ENCODE measurements at places on chromosomes 12 and 14.

GRCh38 chr12:66901138-66901932, 222.5 kb upstream of the GRIP1 start:
- no peak for DNase-seq

- DNase-seq = no peak
Observed at GRCh38 chr12:117494833-117495655, 133.6 kb upstream of the NOS1 start.

- no peak for DNase-seq
Observed at GRCh38 chr12:108457006-108457733, 57.9 kb upstream of the FICD start.

GRCh38 chr14:105064001-105064400, 1.2 kb downstream of the GPR132 start:
- no peak for DNase-seq

- DNase-seq = no peak
Observed at GRCh38 chr14:89912667-89913211, 41.8 kb downstream of the EFCAB11 start.

DNA sequence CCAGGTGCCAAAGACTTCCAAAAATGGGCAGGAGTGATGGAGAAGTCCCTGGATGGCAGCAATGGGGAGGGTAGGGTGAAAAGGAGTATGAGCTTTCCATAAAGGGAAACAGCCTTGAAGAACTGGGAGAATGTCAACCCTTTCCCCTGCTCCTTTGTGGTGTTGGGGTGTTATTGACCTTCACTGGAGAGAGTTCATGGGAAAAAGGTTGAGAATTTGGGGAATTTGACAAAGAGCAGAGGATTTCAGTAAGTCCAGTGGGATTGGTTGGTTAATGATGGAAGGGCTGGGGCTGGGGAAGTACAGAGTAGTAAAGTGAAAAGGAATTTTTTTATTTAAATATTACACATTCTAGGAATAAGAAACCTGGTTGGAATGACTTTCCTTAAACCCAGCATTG, 116.6 kb downstream of the ERC1 start:
- no peak for DNase-seq

DNA sequence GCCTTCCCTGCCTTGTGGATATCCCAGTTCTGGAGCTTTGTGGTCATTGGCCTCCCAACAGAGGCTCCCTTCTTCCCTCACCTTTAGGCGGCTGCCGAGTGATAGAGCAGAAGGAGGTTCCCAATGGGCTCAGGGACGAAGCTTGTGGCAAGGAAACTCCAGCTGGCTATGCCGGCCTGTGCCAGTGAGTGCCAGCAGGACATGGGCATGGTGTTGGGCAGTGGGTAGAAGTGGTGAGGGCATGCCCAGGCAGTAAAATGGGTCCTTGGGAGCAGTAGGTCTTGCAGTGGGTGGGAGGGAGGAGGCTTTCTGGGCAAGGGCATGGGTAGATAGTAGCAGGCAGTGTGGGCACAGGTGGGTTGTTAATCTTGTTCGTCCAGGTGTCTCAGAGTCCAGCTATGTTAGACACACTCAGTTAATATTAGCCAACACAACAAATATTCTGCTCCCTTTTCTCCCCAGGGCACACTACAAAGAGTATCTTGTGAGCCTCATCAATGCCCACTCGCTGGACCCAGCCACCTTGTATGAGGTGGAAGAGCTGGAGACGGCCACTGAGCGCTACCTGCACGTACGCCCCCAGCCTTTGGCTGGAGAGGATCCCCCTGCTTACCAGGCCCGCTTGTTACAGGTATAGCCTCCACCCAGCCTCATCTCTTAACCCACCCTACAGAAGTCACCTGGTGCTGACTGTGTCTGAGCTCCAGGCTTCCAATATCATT, 1.1 kb upstream of the IRF9 start:
- no peak for DNase-seq

DNA sequence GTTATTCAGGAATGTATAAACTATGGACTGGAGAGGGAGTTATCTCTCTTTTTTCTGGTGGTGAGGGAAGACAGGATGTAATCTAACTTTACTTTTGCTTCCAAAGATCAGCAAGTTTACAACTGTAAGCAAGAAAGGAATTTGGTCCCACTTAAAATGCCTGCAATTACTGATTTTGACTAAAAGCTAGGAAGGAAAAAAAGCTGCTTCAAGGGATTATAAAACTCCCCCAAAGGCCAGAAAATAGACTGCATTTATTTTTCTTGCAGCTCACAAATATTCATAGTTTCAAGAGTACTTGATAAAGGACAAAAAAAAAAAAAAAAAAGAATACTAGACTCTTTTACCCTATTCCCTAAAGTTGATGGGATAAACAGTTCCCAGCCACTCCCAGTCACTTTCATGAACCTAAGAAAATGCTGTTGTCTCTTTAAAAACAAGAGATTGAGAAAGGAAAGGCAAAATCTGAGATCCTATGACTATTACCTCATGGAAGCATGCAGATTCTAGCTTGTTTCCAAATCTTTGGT, 128.7 kb upstream of the BMP4 start:
- DNase-seq = no peak

DNA sequence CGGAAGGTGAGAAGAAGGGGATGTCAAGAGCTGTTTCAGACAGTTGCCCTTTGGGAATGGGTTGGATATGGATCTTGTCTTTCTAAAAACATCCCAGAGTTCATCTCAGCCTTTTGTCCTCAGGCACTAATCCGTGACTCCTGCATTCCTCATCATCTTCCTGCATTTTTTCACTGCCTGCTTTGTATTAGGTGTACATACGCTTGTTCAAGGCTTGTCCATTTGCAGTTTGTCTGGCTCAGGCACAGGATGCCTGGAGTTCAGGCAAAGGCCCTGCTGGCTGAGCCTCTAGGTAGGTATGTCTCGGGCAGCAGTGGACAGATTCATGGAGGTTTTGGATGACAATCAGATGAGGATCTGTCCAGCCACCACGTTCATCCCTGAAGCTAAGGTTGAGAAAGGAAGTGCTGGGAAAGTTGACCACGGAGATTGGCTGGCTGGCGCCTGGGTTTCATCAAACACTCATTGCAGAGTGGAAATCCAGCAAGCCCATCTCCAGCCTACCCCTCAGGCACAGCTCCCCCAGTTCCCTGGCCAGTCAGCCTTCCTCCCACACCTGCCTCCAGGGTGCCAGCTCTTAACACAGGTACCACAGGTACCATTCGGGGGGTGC, 12.4 kb upstream of the TMEM106C start:
- no peak for DNase-seq

- DNase-seq = no peak
Observed at GRCh38 chr12:19206493-19207077, 77.1 kb downstream of the PLEKHA5 start.

DNA sequence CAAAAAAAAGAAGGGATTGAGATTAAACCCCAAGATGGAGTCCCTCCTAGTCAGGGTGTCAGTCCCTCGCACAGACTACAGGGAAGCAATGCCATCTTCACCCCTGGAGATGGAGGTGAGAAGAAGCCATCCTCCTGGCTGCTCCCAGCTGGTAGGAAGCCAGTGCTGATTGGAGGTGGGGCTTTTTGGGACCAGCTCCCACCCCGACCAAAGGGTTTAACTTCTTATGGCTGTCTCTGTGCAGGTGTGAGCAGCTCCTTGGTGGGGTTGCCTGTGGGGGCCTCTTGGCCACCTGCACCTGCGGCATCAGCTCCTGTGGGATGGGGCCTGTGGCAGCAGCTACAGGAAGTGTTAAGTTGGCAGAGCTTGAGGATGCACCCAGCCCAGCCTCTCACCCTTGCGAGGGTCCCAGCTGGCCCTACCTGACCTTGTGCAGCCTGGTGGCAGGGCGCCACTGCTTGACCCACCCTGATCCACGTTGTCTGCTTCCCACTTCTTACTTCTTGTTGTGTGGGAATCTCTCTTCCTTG, 3.8 kb upstream of the KRT86 start:
- DNase-seq = no peak

DNA sequence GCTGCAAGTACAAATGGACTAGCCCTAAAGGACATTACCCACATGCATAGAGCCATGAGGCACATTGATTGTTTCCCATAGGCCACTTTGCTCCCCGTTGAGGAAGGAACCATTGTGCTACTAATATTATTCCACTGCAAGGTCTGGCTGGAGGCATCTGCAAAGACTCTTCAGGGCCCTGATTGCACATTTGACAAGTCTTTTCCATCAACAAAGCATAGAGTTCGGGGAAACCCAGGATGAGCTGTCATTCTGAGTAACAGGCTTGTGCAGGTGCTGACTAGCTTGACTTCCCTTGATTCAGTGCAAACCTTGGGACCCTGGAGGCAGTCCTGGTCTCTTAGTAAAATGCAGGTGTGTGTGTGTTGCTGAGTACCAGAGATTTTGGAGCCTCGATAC, 73.8 kb downstream of the SUSD6 start:
- no peak for DNase-seq

DNA sequence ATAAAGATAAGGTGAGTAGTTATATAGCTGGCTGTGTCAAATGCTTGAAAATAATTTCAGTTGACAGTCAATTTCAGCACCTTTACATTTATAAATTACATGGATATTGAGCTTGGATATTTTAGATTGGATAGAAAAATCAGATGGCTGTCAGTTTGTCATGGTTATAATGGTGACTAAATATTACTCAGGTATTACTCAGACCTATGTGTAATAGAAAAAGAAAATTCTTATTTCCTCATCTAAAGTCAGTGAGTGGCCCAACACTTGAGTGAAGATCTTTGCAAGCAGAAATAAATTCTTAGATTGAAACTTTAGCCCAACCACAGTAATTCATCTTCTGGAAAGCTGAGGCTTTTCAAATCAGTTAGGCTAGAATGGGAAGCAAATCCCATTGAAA, 354.4 kb downstream of the NAV3 start:
- no peak for DNase-seq

- DNase-seq = no peak
Observed at GRCh38 chr14:74508844-74509428, 15.4 kb downstream of the ISCA2 start.

GRCh38 chr12:18277196-18277595, 15.9 kb downstream of the PIK3C2G start:
- no peak for DNase-seq

GRCh38 chr14:92398888-92399636, 76.1 kb downstream of the SLC24A4 start:
- DNase-seq = no peak

- no peak for DNase-seq
Observed at GRCh38 chr14:92033906-92034687, 5.8 kb downstream of the TRIP11 start.

- DNase-seq = no peak
Observed at GRCh38 chr12:127290251-127290650, 976.7 kb upstream of the TMEM132C start.

GRCh38 chr12:38279756-38280155, 36.8 kb upstream of the ALG10B start:
- DNase-seq = no peak

DNA sequence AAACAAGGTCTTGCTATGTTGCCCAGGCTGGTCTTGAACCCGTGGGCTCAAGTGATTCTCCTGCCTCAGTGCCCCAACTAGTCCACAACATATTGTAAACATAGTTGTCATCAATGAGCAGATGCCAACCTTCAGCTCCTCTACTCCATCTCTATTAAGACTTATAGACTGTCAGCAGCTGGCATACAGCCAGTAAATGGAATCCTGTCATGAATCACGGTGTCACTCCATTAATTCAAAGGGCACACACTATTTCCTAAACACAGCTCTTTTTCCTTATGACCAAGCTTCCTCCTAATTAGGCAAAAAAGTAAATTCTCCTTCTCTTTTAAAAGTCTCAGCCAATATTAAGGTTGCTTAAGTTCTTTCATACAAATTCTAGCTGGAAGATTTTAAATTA, 111.2 kb downstream of the ITPR2 start:
- no peak for DNase-seq

GRCh38 chr12:53750812-53751335, 905 bp downstream of the CISTR start:
- no peak for DNase-seq

- DNase-seq = no peak
Observed at GRCh38 chr14:49173765-49174373, 412.3 kb downstream of the RPS29 start.

GRCh38 chr14:76169776-76170175, 18.1 kb downstream of the GPATCH2L start:
- DNase-seq = no peak

- DNase-seq = no peak
Observed at GRCh38 chr14:32083789-32084188, 6.7 kb downstream of the ARHGAP5 start.

- DNase-seq = no peak
Observed at GRCh38 chr12:53558631-53559030, 51.3 kb upstream of the NPFF start.

- no peak for DNase-seq
Observed at GRCh38 chr12:101941306-101942249, 64.2 kb downstream of the DRAM1 start.

GRCh38 chr12:20120403-20120725, 248.0 kb upstream of the PDE3A start:
- no peak for DNase-seq

GRCh38 chr12:2032506-2032905, 20.3 kb upstream of the CACNA1C start:
- no peak for DNase-seq

DNA sequence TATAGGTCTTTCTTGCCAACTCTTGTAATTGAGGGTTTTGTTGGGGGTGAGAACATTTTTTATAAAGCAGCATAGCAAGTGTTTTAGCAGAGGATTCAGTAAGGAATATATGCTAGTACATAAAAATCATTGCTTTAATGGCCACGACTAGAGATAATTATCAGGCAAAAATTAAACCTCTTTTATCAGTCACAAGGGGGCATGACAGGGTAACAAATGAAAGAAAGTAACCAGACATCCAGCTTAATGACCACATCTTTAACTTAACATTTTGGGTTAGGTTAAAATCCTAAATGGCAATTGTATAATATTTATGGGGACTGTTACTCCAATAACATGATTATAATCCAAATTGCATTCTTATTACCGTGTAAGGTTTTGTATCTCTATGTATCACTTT, 119.6 kb downstream of the LRRIQ1 start:
- no peak for DNase-seq

- DNase-seq = no peak
Observed at GRCh38 chr14:96216627-96217026, 12.0 kb downstream of the BDKRB2 start.

DNA sequence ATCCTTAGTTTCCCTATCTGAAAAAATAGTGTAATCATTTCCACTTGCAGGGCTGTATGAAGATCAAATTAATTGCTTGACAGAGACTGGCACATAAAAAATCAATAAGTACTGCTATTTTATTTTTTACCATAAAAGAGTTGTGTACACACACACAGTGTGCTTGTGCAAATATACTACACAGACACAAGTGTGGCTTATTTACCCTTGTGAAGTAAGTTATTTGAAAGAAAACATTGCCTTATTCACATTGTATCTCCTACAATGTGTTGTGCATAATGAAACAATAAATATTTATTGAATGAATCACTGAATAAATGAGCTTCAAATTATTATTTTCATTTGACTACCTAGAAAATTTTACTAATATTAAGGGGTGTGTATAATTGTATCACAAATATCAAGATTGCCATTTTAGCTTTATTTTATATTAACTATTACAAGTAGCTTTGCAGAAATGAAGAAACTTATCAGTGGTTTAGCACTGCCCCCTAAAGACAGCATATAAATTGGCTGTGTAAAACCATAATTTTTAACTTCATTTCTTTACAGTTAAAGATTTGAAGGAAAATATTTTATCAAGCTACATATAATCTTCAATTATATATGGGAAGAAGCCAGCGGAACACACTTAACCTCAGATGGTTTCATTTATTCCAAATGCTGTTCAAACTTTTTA, 11.3 kb downstream of the GARIN6 start:
- no peak for DNase-seq
